ENCODE measurements at places on chromosomes 2 and 18. TPM values are rescaled to one million over a fixed set of nuclear protein-coding genes. Genes with fewer than 3 reads are reported as not detected.

Gene WIPF1
- total RNA-seq, result 8.1 TPM

Gene HOXD12
- not detected for total RNA-seq

Gene AQP12B
- total RNA-seq, result not detected

Gene NEMP2
- 6.2 TPM for total RNA-seq

Gene DLGAP1
- total RNA-seq, result not detected

Gene DNAH6
- under 0.01 TPM for total RNA-seq
